H54 (cell line): ENCODE measurements at places on chromosomes 7 and 10.

- DNase-seq = no peak
Observed at GRCh38 chr10:89357975-89358374, 19.9 kb upstream of the IFIT1B start.

DNA sequence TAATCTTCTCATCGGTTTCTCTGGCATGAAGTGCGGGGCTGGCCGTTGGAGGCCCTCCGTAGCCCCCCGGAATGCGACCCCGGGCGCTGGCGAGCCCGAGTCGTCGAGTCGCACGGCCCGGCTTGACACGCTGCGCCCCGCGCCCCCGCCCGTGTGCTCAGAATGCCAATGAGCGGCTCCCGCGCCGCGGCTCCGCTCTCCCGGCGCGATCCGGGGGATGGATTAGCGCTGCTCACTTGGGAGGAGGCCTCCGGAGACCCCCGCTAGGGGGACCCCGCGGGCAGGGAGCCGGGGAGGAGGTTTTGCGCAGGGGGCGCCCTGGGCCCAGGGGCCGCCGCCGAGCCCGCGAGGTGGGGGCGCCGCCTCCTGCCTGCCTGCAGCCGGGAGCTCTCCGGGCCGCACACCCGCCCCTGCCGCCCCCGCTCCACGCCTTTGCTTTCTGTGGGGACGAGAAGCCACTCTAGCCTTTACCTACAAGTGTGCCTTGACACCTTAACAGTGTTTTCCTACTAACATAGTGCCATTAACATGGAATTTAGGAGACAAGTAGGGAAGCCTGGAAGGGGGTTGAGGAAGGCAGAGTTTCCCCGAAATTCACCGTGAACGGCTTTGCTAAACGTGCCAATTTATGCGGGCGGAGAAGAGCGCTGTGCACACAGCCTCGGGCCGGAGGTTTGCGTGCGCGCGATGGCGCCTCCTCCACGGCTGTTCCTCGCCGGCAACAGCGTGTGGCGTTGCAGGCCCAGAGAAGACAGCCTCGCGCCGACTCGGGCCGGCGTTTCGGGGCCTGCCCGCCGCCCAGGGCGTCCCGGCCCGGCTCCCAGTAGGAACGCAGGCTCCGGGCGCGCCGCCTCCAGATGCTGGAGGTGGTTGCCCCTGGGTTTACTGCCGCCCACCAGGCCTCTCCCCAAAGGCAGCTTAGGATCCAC is 7.1 kb downstream of the SHH start:
- no peak for DNase-seq

GRCh38 chr7:150406567-150407421 is 27.7 kb downstream of the ZNF775 start:
- DNase-seq = no peak

DNA sequence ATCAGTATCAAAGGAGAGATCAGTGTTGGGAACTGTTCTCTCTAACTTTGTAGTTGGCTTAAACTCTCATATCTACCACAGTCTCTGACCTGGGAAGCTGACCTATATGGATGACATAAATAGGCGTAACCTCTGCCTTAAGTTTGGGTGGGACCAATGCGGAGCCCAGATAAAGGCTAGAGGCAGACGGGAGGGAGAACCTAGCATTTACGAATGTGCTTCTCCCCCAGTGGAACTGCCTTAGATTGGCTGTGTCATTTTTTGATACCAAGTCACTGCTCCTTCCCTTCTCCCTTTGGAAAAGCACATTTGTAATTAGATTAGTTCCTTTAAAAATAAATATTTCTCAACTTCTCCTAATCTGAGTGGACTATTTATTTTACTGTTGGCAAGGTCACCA is 23.7 kb upstream of the LRRN3 start:
- no peak for DNase-seq

DNA sequence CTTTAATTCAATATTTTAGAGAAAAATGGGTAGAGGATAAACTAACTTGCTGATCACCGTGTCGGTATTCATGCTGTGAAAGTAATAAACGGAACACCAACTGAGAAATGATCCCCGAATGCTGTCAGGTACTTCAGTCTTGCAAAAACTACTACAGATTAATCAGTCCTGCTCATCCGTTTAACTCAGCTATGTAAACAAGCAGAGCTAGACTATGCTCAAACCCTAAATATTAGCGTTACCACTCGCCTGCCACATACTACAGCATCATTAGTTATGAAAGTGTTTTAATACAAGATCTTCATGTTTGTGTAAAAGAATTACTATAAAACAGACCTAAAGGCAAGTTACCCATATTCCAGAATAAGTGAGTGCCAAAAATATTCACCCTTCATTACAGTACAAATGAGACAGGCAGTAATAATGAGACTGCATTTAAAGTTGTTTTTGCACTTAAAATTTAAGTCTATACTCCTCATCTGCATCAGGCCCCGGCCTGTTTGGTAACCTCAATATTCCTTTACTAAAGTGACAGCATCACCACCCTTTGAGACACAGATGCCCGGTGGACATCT is 952 bp downstream of the DNMBP start:
- DNase-seq = no peak

GRCh38 chr10:101602761-101603398 is 14.8 kb downstream of the DPCD start:
- DNase-seq = peak; percentile 83

DNA sequence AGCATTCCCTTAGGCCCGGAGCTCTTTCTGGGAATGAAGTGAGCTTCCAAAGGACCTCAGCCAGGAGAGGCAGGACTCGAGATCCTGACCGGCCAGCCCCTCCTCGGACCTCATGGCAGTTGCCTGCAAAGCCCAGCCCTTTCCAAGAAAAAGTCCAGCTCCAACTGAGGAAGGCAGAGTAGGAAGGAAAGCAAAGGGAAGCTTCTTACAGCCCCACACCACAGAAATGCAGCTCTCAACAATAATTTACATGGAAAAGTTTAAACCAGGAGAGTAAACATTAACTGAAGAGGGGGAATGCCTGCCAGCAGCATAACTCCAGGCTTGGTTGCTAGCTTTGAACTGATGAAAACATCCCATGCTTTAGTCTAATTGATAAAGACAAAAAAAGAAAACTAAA is 153.9 kb upstream of the PFKP start:
- DNase-seq = no peak

GRCh38 chr7:25059576-25059975 is 65.5 kb downstream of the CYCS start:
- no peak for DNase-seq

- no peak for DNase-seq
Observed at GRCh38 chr10:71597821-71598498, 121.6 kb downstream of the C10orf105 start.

DNA sequence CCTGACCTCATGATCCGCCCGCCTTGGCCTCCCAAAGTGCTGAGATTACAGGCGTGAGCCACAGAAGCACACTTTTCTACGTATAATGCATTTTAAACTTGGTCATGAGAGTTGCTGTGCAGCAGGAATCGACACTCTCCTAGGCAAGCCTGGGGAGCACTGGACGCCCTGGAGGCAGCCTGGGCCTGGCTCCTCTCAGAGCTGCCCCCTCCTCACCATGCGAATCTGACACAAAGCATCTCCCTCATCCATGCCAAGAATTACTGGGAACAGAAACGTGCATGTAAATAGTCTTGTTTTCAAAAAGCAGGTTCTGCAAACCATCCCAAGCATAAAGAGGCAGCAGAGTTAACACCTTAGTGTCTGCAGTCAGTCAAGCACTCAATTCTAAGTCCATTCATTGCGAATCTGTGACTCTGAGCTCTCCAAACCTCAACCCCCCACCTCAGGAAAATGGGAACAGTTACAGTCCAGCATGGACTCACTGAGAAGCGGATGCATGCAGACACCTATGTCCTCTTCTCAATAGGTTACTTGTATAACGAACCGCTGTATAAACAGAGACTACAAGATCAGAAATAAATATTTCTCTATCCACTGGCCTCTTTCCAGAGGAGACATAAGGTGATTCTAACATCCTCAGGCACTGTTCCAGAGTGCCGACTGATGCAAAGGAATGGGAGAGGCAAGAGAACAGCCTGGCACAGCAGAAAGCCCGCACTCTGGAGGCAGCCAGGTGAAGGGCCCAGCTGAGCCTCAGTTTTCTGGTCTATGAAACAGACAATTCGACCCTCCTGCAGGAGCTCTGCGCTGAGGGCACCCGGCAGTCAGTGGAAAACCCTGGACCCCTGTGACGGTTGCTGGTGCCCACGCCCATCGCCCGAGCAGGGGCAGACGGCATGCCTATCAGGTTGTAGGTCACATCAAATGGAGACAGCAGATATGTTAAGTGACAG is 68.9 kb downstream of the MAD1L1 start:
- DNase-seq = no peak

GRCh38 chr10:44674536-44675386 is 236.4 kb upstream of the TMEM72 start:
- no peak for DNase-seq

- DNase-seq = no peak
Observed at GRCh38 chr10:413662-414071, 275.8 kb downstream of the DIP2C start.

DNA sequence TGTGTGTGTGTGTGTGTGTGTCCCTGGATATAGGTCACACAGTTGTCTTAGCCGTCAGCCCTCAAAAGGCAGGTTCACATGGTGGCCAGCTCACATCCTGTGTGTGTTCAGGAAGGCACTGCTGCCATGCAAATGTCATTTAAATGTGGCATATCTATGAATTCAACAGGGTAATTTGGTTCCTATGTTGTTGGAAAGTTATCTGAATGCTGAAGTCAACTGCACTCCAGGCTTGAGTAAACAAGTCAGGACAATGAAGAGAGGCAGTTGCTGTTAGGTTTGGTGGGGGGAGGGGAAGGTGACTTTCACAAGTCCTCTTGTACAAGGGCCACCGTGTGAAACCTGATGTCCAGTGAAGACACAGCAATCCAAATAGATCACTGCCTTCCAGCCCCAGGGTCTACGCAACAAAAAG is 61.1 kb downstream of the PTPRE start:
- DNase-seq = no peak

DNA sequence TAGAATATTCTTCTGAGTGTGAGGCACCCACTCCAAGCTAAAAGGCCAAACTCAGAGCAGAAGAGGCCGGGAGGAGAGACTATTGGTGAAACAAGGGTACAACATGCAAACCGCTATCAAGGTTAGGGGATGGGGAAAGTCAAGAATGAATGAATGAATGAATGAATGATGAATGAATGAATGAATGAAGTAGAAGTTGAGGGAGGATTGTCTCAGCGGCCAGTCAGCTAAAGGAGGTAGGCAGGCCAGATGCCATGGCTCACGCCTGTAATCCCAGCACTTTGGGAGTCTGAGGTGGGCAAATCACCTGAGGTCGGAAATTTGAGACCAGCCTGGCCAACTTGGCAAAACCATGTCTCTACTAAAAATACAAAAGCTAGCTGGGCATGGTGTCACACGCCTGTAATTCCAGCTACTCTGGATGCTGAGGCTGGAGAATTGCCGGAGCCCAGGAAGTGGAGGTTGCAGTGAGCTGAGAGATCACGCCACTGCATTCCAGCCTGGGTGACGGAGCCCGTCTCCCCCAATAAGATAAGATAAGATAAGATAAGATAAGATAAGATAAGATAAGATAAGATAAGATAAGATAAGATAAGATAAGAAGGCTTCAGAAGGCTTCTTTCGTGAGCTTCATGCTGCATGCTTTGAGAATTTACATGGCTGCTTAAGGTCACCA is 250.8 kb downstream of the CCDC3 start:
- DNase-seq = no peak

DNA sequence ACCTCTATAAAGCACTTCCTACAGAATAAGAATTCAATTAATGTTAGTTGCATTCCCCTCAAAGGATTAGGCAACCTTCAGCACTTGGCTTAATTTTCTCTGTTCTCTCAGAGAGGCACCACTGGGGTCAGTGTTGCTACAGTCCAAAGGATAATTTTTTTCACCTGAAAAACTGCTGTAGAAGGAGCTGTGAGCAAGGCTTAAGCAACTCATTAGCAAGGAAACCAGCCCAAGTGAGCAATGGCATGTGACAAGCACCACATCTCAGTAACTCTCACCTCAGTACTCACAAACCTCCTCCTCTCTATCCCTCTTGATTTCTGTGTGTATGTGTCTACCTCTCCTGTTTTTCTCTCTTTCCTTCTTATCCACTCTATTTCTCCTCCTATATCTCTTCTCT is 55.9 kb downstream of the DGKI start:
- DNase-seq = no peak

DNA sequence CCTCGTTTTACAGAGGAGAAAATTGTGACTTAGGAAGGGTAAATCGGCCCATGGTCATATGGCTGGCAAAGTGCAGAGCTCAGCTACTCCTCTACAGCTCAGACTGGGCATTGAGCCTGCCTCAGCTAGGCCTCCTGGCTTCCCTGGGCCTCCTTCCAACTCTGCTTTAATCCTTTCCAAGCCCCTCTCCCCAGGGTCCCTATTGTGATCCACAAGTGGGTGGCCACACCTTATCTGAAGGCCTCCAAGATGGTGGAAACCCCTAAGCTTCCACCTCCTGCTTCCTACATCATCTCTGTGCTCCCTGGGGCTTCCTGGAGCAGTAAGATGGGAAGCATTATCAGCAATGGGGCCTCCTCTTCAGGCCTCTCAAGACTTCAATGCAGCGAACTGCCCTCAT is 3.0 kb upstream of the LGI1 start:
- no peak for DNase-seq

- DNase-seq = no peak
Observed at GRCh38 chr10:49164559-49165188, 23.5 kb downstream of the TMEM273 start.

DNA sequence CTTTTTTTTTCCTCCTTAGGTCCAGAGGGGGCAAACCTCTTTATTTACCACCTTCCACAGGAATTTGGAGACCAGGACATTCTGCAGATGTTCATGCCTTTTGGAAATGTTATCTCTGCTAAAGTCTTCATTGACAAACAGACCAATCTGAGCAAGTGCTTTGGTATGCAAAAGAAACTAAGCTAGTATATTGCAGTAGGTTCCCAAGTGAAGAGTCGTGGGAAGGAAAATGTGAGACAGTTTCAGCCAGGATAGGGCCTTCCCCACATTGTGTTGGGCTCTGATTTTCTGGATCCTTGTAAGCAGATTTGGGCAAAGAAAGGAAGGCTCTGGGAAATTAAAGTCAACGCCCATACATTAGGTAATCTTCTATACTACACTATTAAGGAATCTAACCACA is 285.6 kb downstream of the USP6NL start:
- no peak for DNase-seq

GRCh38 chr7:100720671-100721504 is 620 bp downstream of the EPO start:
- no peak for DNase-seq

- DNase-seq = no peak
Observed at GRCh38 chr7:28732071-28732869, 225.9 kb downstream of the TRIL start.
